ENCODE measurements at places on chromosomes 3 and 15. TPM values are rescaled to one million over a fixed set of nuclear protein-coding genes. Genes with fewer than 3 reads are reported as not detected.

DNA sequence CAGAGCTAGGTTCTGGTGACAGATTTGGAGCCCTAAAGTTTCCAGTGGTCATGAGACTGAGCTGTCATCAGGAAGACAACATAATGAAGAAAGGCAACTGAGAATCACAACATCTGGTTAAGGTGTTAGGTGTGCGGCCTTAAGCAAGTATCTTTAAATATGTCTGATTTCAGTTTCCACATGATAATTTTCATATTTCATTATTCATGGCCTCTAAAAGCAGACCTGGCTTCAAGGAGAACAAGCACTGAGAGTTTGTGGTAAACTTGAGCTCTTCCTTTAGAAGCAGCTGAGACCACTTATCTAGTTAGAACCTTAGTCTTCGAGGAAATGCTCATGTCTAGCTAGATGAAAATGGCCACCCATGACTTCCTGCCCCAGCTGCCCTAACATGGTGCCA is 25.7 kb upstream of the MYLK start:
- DNase-seq, result no peak

GRCh38 chr3:183688874-183689273 is 8.7 kb upstream of the YEATS2 start:
- no peak for DNase-seq

Gene IGDCC3
- polyA plus RNA-seq, result 10.6 TPM

- DNase-seq, result peak; percentile 66
These were observed at the start of gene FSTL1 for GRCh38 chr3:120450600-120451271. TSS of gene FSTL1 (minus strand) at chr3:120450992. CDS start at chr3:120450746, 246 bp downstream.

DNA sequence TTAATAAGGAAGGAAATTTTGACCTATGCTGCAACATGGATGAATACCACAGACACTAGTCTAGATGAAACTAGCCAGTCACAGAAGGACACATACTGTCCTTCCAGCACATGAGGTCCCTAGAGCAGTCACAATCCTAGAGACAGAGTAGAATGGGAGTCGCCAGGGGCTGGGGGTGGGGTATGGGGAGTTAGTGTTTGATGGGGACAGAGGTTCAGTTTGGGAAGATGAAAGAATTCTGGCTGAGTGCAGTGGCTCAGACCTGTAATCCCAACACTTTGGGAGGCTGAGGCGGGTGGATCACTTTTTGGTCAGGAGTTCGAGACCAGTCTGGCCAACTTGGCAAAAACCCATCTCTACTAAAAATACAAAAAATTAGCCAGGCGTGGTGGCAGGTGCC is 99.2 kb downstream of the TPRA1 start:
- no peak for DNase-seq

DNA sequence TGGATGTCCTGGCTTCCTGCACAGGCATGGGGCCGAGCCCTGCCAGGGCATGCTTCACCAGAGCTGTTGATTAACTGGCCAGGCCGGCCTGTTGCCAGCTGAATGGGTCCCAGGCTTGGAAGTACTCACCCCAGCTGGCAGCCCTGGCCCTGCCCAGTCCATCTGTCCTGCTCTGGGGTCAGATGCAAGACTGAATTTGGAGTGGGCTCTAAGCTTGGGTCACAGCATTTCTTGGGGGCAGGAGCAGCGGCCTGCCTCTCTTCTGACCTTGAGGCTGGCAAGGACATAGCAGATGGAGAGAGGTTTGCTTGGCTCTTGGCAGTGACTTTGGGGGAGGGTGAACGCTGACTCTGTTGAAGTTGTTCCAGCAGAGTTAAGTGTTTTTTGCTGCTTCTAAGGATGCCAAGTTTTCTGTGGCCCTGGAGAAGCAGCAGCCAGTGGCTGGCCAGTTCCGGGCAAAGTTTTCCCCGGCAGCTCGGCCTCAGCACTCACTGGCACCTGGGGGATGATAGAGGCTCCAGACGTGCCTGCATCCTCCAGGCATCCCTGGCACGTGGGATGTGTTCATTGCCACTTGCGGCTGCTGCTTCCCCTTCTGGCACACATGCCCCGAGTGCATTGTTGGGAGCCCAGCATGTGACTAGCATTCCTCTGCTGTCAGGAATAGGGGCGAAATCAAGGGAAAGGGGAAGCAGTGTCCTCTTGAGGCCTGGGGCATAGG is 22.9 kb downstream of the PDIA5 start:
- no peak for DNase-seq

GRCh38 chr3:192082730-192083660 is 622.0 kb downstream of the PYDC2 start:
- DNase-seq, result no peak

Gene TMEM108
- 2.0 TPM for polyA plus RNA-seq

Gene GOLGA6B
- polyA plus RNA-seq, result 0.23 TPM

DNA sequence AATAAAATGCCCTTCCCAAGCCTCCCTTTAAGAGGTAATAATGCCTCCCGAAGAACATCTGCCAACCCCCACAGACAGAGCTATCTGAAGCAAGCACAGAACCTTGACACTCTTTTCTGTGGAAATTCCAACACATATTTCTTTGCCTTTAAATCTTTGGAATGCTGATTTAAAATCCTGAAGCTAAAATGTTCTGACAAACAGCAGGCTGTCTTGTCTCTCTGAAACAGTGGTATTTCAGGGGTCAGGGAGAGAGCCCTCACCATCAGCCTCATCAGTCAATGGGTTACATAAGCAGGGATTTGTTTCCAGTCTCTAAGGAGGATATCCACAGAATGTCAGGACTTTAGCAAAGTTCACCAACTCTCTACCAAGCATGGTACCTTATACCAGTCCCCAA is 27.8 kb upstream of the ARHGEF3 start:
- DNase-seq, result no peak

GRCh38 chr3:183158551-183159006 is 4.0 kb downstream of the LAMP3 start:
- no peak for DNase-seq

DNA sequence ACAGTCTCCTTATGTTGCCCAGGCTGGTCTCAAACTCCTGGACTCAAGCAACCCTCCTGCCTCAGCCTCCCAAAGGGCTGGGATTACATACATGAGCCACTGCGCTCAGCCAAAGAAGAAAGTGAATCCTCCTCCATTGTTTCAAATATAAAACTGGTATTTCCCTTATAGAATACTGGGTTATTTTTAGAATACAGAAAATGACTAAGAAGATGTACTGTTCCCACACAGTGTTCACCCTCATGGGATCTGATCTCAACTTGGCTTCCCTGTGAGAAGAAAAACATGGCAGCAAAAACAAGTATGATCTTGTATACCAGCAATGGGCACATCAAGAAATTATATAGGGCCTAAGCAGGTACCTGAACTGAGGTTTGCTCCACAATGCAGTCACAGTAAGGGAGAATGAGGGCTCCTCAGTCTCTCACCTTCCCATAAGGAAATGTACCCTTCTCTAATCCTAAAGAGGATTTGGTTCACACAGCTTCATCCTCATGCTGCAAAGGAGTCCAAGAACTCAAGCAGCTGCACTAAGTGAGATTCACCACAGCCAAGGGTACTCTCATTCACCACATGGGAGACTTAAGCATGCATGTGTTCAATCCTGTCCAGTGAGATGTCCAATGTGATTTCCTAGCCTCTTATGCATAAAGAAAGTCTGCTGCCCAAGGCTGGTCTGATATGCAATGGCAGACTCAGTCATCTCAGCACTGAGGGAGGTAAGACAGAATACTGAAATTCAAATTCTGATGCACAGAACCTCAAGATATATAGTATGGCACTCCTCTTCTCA is 25.8 kb downstream of the USP4 start:
- DNase-seq, result no peak

Gene RLBP1
- polyA plus RNA-seq, result not detected

- no peak for DNase-seq
These were observed 25.3 kb downstream of the FOXL2 start for GRCh38 chr3:138921316-138922292.

Gene MESP2
- polyA plus RNA-seq, result 0.44 TPM

- DNase-seq, result no peak
These were observed 522 bp downstream of the PDZRN3 start for GRCh38 chr3:73624017-73624820.

GRCh38 chr15:94582368-94582767 is 351.0 kb downstream of the MCTP2 start:
- peak; percentile 30 for DNase-seq

DNA sequence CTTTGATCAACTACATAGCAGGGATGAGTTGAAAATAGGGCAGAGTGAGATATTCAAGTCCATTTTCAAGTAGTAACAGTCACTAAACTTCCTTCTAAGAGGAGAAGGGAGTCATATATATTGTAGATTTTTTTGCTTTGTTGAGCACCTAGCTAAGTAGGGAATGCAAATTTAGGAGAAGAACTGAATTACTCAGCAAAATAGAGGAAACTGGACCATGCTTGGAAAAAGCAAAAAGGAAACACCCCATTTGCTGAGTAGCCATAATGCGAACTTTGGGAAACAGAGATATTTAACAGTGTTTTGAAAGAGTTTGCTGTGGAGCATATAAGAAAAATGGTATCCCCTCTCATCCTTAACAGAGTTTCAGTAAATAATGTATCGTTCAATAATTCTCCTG is 54.9 kb downstream of the CD200R1L start:
- no peak for DNase-seq

DNA sequence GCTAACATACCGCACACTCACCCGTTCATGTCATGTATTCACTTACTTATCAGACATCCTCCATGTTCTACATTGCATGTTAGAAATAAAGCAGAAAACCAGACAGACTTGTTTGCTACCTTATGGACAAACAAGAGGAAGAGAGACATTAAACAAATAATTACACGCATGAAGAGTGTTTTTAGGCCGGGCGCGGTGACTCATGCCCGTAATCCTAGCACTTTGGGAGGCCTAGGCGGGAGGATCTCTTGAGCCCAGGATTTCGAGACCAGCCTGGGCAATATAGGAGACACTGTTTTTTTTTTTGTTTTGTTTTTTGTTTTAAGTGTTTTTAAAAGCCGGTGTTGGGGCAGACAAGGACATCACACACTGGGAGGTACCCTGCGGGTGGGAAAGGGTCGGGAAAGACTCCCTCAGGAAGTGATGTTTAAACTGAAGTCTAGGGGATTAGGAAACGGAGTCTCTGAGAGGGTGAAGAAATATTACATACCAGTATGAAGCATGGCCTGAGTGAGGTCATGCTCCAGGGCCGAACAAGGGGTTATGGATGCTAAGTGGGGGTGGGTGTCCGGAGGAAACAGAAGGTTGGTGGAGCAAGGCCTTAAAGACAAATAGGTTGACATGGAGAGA is 2.1 kb upstream of the USP3 start:
- DNase-seq, result no peak

GRCh38 chr3:58326267-58326900 is 6.3 kb upstream of the PXK start:
- no peak for DNase-seq

DNA sequence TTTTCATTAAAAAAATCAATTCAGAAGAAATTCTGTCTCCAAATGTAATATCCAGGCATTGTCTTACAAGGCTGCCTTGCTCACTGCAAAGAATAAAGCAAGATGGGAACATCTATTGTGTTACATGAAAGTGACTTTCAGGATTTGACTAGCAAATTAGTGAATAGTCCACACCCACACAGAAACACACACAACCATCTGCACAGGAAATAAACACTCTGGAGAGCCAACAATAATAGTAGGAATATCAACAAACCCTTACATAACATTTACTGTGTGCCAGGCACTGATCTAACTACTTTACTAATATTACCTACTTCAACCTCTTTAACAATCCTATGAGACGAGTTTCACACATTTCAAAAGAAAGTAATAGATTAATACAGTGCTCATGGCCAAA is 28.9 kb upstream of the ZNF385D start:
- no peak for DNase-seq

GRCh38 chr15:99197856-99198255 is 51.5 kb downstream of the TTC23 start:
- DNase-seq, result no peak

- DNase-seq, result no peak
These were observed 207.7 kb upstream of the ATP11B start for GRCh38 chr3:182585532-182586150.

GRCh38 chr3:118536764-118537163 is 497.9 kb downstream of the IGSF11 start:
- no peak for DNase-seq

DNA sequence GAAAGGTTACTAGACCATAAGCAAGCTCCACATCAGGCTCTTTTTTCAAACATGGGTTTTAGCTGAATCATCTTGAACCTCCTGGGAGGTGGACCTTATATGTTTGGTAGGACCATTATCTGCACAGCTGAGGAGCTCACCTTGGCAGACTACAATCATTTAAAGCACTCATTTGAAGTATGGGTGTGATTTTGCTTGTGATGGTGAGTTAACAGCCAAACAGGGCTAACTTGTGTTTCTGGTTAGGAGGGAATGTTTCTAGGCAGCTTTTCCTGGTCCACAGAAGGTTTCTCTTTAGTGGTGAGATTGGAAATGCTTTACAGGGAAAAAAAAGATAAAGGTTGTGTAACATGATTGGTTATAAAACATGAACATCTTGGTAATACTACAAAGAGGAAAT is 61.8 kb downstream of the ARHGEF26 start:
- DNase-seq, result no peak

GRCh38 chr15:77634266-77634962 is 1.7 kb upstream of the LINGO1 start:
- no peak for DNase-seq

GRCh38 chr3:70989174-70989573 is 594.4 kb downstream of the FOXP1 start:
- DNase-seq, result no peak

Gene TRH
- polyA plus RNA-seq, result 0.63 TPM

Gene CYP1A2
- polyA plus RNA-seq, result 0.38 TPM

- DNase-seq, result no peak
These were observed 21.7 kb downstream of the ZXDC start for GRCh38 chr3:126454025-126454424.

Gene GPR171
- 0.36 TPM for polyA plus RNA-seq

DNA sequence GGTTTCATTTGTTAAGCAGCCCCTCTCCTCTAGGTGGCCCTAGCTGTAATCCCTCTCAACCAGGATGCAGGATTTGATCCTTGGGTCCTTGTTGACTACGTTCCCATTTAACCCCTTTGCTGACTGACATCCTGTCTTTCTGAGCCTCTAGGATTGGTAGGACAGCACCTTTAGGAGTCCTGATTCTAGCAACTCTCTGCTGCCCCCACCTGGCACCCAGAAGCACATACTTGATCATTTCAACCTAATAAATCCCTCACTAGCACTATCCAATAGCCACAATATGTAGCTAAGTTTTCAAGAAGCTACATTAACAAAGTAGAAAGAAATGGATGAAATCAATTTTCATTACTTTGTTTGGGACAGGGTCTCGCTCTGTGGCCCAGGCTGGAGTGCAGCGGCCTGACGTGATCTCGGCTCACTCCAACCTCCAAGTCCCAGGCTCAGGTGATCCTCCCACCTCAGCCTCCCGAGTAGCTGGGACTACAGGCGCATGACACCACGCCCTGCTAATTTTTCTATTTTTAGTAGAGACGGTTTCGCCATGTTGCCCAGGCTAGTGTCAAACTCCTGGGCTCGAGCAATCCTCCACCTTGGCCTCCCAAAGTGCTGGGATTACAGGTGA is 28.3 kb downstream of the RSL24D1 start:
- DNase-seq, result peak; percentile 29

DNA sequence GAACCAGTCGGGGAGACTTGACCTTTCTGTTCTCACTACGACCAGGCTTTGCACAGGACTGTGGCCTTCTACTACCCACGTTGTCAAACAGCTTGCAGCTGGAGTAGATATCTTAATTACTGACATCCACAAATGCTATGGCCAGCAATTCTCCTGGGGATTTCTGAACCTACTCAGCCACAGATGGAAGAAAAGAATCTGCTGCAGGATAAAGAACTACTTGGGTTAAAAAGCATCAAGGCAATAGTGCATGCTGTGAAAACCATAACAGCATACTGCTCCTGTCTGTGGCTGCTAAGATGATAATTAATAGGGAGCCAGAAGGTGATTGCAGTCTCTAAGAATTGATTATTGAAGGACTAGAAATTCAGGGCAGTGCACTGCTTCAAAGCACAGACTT is 859.2 kb upstream of the SEMA6D start:
- DNase-seq, result no peak
